ENCODE measurements at places on chromosomes 11 and 22.

GRCh38 chr22:21734540-21735199 is 924 bp downstream of the YPEL1 start:
- no peak for DNase-seq

GRCh38 chr11:44312876-44313275 is 2.9 kb upstream of the ALX4 start:
- DNase-seq, result no peak

- no peak for DNase-seq
These were observed 106.9 kb downstream of the ZBTB16 start for GRCh38 chr11:114166362-114166761.

DNA sequence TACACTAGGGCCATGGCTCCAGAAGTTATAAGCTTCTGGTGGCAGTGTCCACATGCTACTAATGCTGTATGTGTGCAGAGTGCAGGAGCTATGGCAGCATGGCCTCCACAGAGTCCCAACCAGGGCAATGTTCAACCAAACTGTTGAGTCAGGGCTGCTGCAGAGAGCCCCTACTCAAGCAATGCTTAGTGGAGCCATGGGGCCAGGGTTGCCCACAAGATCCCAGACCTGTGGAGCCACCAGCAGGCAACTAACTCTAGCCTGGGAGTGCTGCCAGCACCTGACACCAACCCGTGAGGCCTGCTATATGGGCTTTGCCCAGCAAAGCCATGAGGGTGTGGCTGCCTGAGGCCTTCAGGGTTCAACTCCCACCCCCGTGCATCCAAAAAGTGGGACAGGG is 655.2 kb downstream of the TBC1D22A start:
- no peak for DNase-seq

DNA sequence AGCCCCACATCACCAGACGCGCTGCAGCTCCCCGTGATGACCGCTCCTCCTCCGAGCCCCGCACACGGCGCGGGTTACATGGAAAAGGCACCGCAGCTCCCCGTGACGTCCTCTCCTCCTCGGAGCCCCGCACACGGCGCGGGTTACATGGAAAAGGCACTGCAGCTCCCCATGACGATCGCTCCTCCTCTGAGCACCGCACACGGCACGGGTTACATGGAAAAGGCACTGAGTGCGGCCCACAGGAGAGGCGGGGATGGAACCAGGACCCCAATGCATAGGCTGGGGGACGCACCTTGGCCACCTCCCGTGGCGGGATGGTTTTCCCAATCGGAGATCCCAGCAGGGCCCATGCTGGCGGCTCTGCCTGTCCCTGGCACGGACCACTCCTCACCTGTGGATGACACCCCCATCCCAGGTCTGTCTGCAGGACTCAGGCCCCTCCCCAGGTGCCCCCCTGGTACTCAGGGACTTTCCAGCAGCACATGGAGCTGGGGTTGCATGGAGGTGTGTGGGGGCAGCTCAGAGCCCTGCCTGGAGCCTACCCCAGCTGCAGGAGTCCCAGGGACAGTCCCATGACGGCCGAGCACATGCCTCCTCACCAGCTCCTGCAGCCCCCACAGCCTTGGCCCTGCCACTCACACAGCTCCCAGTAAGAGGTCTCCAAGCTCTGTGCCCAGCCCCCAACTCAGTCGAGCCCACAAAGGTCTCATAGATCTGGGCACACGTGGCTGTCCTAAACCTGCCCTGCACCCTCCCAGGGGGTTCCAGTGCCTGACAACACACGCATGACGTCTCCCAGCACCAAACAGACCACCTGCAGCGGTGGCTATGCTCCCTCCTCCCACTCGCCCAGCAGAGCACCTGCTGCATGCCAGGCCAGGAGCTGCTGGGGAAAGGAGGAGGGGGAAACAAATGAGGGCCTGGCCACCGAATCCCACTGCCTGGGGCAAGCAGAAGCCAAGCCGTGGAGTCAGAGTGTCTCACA is 166.6 kb downstream of the BRD1 start:
- no peak for DNase-seq

DNA sequence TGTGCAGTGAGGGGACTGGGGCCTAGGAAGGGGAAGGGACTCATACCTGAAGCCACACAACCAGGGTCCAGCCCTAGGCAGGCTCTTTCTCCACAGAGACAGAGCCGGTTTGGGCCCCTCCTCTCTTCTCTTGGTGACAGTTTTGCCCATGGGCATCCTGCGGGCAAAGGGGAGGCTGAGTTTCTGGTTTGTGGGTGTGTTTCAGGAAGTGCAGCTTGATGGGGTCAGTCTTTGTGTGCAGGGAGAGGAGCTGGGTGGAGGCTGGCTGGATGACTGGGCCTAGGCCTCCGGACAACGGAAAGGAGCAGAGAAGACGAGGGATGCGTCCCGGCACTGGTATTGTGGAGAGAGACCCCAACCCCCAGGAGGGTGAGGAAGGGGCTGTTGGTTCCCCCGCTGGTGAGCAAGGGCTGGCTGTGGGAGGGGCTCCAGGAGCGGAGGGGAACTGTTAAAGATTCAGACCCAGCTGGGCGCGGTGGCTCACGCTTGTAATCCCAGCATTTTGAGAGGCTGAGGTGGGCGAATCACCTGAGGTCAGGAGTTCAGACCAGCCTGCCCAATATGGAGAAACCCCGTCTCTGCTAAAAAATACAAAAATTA is 23.4 kb upstream of the CELSR1 start:
- DNase-seq, result peak; percentile 37

GRCh38 chr11:26995701-26996460 is 2.0 kb downstream of the FIBIN start:
- no peak for DNase-seq
